Adrenal gland (tissue), 19 donors: ENCODE measurements at places on chromosomes 1 and 21. TPM values are rescaled to one million over a fixed set of nuclear protein-coding genes. Genes with fewer than 3 reads are reported as not detected.

Gene MMEL1
- polyA plus RNA-seq: 8.2 TPM

Gene ADORA1
- 0.47 TPM for polyA plus RNA-seq

Gene TINAGL1
- polyA plus RNA-seq: 89.5 TPM

Gene TNNT2
- polyA plus RNA-seq: 10.3 TPM

Gene MR1
- polyA plus RNA-seq: 4.9 TPM

Gene TNN
- 0.24 TPM for polyA plus RNA-seq

Gene HTR1D
- not detected for polyA plus RNA-seq

Gene TNNI3K
- 7.9 TPM for polyA plus RNA-seq

Gene DDOST
- 193 TPM for polyA plus RNA-seq

Gene KRTAP21-2
- not detected for polyA plus RNA-seq

Gene TRIM63
- 0.16 TPM for polyA plus RNA-seq

Gene TPTE
- polyA plus RNA-seq: not detected

Gene IFI44L
- polyA plus RNA-seq: 4.4 TPM

Gene ZNF697
- polyA plus RNA-seq: 1.9 TPM

Gene ZMYND12
- polyA plus RNA-seq: 2.7 TPM

Gene PALMD
- polyA plus RNA-seq: 67.1 TPM

Gene DNASE2B
- polyA plus RNA-seq: 1.2 TPM

Gene FASLG
- 0.15 TPM for polyA plus RNA-seq

Gene CELA3B
- 0.84 TPM for polyA plus RNA-seq

Gene GDAP2
- polyA plus RNA-seq: 2.2 TPM

Gene SLC5A9
- polyA plus RNA-seq: 0.56 TPM

Gene KCNJ15
- 0.48 TPM for polyA plus RNA-seq

Gene LRRC8C
- polyA plus RNA-seq: 11.9 TPM

Gene APCS
- polyA plus RNA-seq: 0.92 TPM

Gene HEYL
- polyA plus RNA-seq: 7.4 TPM

Gene SPRR2G
- not detected for polyA plus RNA-seq

Gene KLHDC9
- 25.4 TPM for polyA plus RNA-seq

Gene ORC1
- 0.56 TPM for polyA plus RNA-seq

Gene HPCA
- polyA plus RNA-seq: 0.54 TPM

Gene PLA2G2F
- polyA plus RNA-seq: 0.08 TPM

Gene CELA2A
- 1.2 TPM for polyA plus RNA-seq

Gene ZNF593OS
- not detected for polyA plus RNA-seq

Gene C1QTNF12
- polyA plus RNA-seq: not detected

Gene PTPN7
- polyA plus RNA-seq: 13.4 TPM

Gene E2F2
- 0.07 TPM for polyA plus RNA-seq

Gene S100A5
- not detected for polyA plus RNA-seq

Gene SEMA4A
- 2.4 TPM for polyA plus RNA-seq

Gene EXTL1
- polyA plus RNA-seq: 1.1 TPM

Gene OMA1
- 41.3 TPM for polyA plus RNA-seq

Gene CLCA1
- polyA plus RNA-seq: not detected

Gene MCOLN3
- 144 TPM for polyA plus RNA-seq

Gene BACE2
- 6.6 TPM for polyA plus RNA-seq

Gene ZNF692
- polyA plus RNA-seq: 366 TPM

Gene PODN
- polyA plus RNA-seq: 45.4 TPM

Gene PTPN22
- 1.5 TPM for polyA plus RNA-seq

Gene FMO2
- polyA plus RNA-seq: 24.3 TPM
